ENCODE measurements at places on chromosomes 16 and 17.

GRCh38 chr16:1975432-1976215 lies 3.8 kb downstream of the TBL3 start:
- no peak for DNase-seq

DNA sequence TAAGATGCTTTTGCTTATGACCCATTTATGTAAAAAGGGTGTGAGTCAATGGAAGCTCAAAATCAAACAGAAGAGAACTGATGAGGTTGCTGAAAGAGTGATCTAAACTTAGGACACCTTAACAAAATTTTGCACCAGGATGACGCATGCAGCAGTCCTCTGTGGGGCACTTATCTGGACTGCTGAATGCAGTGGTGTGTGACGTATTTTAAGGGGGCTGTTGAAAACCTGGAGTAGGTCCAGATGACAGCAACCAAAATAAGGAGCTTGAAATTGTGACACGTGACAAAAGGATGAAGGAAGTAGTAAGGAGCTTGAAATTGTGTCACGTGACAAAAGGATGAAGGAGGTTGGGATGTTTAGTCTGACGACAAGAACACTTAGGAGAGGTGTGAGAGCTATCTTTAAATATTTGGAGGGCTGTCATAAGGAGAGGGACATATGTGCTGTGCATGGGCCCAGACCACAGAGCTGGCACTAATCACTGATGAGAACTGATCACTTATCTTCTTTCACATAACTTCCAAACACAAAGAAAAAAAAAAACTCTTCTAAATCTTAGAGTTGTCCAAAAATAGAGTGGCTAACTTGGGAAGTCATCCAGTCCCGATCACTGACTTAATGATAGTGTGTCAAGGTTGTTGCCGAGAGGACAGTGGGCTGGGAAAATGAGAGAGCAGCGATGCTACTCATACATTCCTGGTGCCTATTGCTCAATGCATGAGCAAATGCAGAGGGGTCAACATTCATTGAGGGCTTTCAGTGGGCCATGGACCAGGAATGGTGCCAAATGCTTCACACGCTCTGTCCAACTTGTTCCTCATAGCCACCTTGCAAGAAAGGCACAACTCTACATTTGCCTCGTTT lies 264.2 kb upstream of the ZFHX3 start:
- DNase-seq = no peak

- no peak for DNase-seq
Measured at GRCh38 chr16:66298571-66299120, 67.8 kb upstream of the CDH5 start.

GRCh38 chr16:58661199-58661830 lies 23.3 kb downstream of the SLC38A7 start:
- peak; percentile 71 for DNase-seq

- DNase-seq = no peak
Measured at GRCh38 chr17:34125921-34126320, 129.2 kb upstream of the CCL2 start.

- DNase-seq = no peak
Measured at GRCh38 chr17:1616101-1616500, 12.5 kb downstream of the SLC43A2 start.

DNA sequence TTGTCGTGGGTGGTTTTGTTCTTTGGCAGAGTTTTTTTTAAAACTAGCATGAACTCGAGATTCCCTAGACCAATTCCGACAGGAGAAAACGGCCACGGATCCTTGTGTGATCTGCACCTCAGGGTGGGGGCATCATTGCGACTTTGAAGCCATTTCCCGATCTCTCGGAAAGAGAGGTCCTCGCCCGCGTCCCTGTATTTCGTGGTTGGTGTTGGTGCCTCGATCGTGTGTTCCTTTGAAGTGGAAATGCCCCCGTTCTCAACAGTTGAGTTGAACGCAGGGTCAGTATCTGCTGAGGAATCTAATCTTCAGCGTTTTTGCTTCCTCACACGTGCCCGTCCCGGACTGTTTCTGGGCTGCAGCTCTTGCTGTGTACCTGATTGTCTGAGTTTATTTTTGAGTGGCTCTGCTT lies 1.1 kb downstream of the CRAMP1 start:
- DNase-seq = no peak

GRCh38 chr16:75252049-75252864 lies 833 bp upstream of the BCAR1 start:
- no peak for DNase-seq

- DNase-seq = no peak
Measured at GRCh38 chr17:40817103-40817682, 5.2 kb downstream of the KRT10 start.

DNA sequence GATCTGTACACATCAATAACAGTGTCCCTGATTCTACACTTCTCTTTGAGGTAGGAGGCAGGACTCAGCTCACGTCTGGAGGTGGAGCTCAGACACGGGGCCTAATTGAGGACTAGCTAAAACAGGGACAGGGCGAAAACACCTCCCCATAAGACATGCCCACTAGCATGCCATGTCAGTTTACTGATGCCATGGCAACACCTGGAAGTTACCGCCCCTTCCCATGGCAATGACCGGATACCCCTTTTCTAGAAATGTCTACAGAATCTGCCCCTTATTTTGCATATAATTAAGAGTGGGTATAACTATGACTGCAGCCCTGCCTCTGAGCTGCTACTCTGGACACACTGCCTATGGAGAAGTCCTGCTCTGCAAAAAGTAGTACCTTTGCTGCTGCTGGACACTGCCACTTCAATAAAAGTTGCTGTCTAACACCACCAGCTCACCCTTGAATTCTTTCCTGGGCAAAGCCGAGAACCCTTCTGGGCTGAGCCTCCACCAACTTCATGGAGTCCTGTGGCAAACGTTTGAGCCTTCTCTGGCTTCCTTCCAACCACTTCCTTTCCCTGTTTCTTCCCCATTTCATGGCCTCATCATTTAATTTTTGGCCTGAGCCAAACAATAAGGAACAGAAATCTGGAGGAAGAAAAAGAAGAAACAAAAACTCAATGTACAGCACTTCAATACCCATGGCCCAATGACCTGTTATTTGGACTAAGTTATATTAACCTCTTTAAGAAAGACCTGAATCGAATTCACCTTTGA lies 21.0 kb downstream of the PHB1 start:
- DNase-seq = no peak

GRCh38 chr16:88331989-88332920 lies 50.5 kb upstream of the ZNF469 start:
- DNase-seq = peak; percentile 22

GRCh38 chr17:81253358-81254131 lies 14.4 kb downstream of the NDUFAF8 start:
- DNase-seq = no peak

DNA sequence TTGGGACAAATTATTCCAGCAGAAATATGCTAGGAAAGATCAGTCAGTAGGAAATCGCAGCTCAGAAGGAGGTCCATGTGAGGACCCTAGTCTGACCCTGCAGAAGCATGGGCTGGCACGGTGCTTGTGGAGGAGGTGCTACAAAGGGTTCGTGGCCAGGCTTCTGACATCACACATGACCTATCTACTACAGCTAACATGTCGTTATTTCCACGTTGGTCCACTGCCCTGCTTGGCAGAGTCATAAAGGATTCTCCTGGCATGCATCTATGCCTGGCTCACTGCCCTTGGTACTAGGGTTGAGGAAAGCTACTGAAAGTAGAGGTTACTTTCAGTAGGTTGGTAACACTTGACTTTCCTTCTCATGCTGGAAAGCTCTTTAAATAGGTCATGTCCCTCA lies 118.1 kb upstream of the SHISA6 start:
- DNase-seq = peak; percentile 63

GRCh38 chr16:53601961-53602360 lies 99.0 kb upstream of the AKTIP start:
- DNase-seq = no peak

GRCh38 chr17:35185849-35186248 lies 8.3 kb downstream of the SLC35G3 start:
- DNase-seq = no peak

GRCh38 chr17:5897275-5897911 lies 172.8 kb upstream of the WSCD1 start:
- no peak for DNase-seq

- DNase-seq = no peak
Measured at GRCh38 chr17:34637041-34637547, 57.7 kb downstream of the TMEM132E start.

GRCh38 chr17:6536053-6536452 lies 20.3 kb downstream of the PITPNM3 start:
- no peak for DNase-seq

DNA sequence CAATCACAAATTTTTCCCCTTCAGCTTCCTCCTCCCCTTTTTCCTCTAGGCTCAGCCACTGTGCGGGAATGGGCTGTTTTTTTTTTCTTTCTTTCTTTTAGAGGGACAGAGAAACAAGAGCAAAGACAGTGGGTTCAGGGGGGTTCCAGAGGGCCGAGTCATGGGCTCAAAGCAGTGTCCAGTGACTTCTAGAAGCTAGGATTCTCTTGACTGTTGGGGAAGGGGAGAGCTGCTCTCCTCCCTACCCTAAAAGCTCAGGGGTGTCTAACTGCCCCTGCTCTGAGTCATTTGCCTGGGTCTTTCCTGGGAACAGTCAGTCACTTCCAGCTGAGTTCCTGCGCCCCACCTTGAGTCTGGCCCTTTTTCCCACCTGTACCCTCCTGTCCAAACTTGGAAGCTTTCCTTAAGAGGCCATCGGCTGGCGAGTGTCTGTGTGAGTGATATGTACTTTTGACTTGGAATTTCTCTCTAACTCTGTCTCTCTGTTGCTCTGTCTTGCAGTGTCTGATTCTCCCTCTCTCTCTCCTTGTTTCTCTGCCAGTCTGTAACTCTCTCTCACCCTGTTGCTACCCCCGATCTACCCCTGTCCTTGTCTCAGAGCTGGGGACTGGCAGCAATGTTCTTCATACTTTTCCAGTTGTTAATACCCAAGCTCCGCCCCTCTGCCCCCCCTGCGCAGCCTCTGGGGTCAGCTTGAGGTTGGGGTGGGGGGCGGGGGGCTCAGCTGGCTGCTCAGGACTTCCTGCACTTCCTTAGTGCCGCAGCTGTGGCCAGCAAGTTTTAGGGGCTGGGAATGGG lies 2.4 kb downstream of the THRA start:
- DNase-seq = peak; percentile 78

GRCh38 chr16:59404509-59404908 lies 670.4 kb upstream of the GOT2 start:
- DNase-seq = no peak

GRCh38 chr17:1315891-1316403 lies 36.5 kb downstream of the TRARG1 start:
- no peak for DNase-seq

DNA sequence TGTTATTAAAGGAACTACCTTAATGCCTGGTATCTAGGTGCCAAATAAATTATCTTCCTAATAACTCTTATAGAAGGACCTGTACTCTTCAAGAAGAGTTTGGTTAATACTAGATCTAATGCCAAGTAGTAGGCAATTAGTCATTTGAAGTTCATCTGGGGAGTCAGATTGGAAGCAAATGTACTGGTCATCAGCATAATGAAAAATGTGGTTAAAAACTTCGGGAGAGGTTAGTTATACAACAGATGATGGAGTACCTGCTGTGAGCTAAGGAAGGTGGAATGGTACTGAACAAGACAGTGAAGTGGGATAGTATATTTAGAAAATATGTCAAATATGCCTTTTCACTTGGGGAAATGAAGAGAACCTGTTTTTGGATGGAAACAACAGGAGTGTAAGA lies 49.2 kb downstream of the TNRC6A start:
- DNase-seq = no peak

- peak; percentile 27 for DNase-seq
Measured at GRCh38 chr17:72187556-72187955, 66.7 kb downstream of the SOX9 start.

GRCh38 chr16:57677622-57678369 lies 9.7 kb downstream of the ADGRG3 start:
- DNase-seq = no peak

- no peak for DNase-seq
Measured at GRCh38 chr16:9081843-9082242, 9.6 kb upstream of the HAPSTR1 start.

- DNase-seq = no peak
Measured at GRCh38 chr17:10757067-10757466, 27.2 kb upstream of the TMEM220 start.

DNA sequence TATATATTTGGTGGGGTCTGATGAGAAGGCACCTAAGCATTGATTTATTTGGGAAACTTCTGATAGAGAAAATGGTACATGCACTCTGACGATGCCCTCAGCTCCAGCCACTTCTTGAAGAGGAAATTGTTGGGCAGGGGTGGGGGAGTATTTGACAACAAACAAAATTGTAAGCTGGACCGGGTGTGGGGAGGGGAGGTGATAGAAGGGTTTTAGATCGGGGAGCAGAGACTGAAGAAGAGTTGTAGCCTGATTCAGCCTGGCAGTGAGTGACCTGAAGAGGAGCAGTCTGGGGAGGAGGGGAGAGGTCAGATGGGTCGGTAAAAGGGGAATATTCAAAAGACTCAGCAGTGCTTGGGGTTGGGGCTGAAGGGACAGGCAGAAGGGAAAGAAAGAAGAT lies 2284.7 kb downstream of the TP53TG3F start:
- DNase-seq = no peak

DNA sequence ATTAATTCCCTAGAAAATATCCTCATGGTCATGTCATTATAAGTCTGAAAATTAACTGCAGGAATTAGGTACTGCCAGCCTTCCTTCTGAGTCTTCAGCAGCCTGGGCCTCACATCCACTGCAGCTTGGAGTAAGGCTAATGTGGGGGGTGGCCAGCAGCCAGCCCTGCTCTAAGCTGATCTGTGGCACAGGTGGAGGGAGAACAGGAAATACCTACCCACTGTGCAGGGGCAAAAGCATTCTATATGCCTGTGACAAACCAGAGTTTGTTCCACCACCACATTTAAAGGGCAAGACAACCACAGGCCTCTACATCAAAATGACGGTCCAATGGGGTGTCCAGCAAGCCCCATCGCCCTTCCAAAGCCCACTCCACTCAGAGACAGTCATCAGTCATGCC lies 9.4 kb downstream of the NPRL3 start:
- DNase-seq = no peak

DNA sequence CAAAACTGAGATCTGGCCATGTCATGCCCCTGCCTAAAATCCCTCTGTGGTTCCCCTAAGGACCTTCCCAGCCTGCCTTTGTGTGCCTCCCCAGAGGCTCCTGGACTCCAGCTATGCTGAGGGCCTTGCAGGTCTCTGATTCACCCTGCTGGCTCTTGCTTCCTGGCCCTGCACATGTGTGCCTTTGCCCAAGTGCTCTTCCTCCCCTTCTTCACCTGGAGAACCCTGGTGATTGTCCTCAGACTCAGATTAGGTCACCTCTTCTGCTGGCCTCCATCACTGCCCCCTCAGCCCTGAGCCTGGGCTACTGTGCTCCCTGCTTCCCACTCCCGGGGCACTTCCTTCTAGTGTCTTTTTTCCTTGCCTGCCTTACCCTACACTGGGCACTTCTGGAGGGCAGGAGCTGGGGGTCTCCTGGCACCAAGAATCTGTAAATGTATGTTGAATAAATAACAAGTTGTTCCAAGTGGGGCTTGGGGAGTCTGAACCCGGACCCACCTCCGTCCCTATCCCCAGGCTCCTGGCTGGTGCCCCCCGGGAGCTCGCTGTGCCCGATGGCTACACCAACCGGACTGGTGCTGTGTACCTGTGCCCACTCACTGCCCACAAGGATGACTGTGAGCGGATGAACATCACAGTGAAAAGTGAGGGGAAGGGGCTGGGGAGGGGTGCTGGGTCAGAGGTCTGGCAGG lies 7.8 kb downstream of the ITGA3 start:
- DNase-seq = no peak

- no peak for DNase-seq
Measured at GRCh38 chr16:2121853-2122252, 13.8 kb downstream of the PKD1 start.

Data from spinal cord (tissue), 10 donors.